ENCODE measurements at places on chromosomes 6 and 20. TPM values are rescaled to one million over a fixed set of nuclear protein-coding genes. Genes with fewer than 3 reads are reported as not detected.

The OPRL1 gene
- not detected for total RNA-seq

The PTGIS gene
- total RNA-seq = 13.7 TPM

The RNF146 gene
- total RNA-seq = 36.6 TPM

The PLEKHG1 gene
- total RNA-seq = 93.9 TPM

The FAM83B gene
- 35.2 TPM for total RNA-seq

The ATP9A gene
- total RNA-seq = 93.0 TPM

The FOXQ1 gene
- total RNA-seq = not detected

The TPD52L1 gene
- total RNA-seq = 2.6 TPM

The EYS gene
- total RNA-seq = not detected

The DST gene
- total RNA-seq = 382 TPM

The PROCR gene
- total RNA-seq = 7.5 TPM

The LAMA5 gene
- total RNA-seq = 54.6 TPM

The FERMT1 gene
- total RNA-seq = 29.3 TPM

The SALL4 gene
- not detected for total RNA-seq

The COL9A1 gene
- total RNA-seq = 1.5 TPM

The VWA7 gene
- total RNA-seq = 7.6 TPM

The GRM1 gene
- total RNA-seq = not detected

The C20orf141 gene
- not detected for total RNA-seq

The FOXF2 gene
- 16.8 TPM for total RNA-seq

The L3MBTL1 gene
- total RNA-seq = 152 TPM

The LTB gene
- not detected for total RNA-seq

The FARS2 gene
- total RNA-seq = 21.9 TPM

The SRXN1 gene
- 8.6 TPM for total RNA-seq

Data from transverse colon (tissue), 4 donors.